ENCODE measurements at places on chromosomes 13 and 19.
A peak's percentile ranks its signal among the peaks of the same experiment; 100 is the strongest.

DNA sequence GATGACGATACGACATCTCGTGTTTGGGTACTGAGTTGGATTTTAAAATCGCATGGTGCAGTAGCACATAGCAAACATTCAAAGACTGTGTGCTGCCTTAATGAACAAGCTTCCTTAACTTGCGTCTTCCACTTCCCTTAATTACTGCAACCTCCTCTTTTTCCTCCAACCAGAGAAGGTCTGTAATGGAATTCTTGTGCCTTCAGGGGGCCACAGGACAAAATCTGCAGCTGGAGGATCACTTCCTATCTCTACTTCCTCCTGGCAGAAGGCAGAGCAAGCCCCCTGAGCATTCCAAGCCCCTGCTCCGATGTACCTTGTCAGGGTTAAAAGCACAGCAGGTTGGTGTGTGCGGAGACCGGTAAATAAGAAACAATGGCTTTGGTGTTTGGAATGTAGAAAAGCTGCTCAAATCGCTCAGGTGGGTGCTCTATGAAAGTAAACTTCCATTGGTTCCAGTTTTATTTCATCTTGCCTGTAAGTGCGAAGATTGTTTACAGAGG lies 151.3 kb upstream of the UQCRFS1 start:
- DNase-seq, result no peak

GRCh38 chr19:39407660-39408391 lies 1.2 kb downstream of the ZFP36 start:
- no peak for DNase-seq

GRCh38 chr13:91540158-91540736 lies 141.8 kb downstream of the GPC5 start:
- no peak for DNase-seq

DNA sequence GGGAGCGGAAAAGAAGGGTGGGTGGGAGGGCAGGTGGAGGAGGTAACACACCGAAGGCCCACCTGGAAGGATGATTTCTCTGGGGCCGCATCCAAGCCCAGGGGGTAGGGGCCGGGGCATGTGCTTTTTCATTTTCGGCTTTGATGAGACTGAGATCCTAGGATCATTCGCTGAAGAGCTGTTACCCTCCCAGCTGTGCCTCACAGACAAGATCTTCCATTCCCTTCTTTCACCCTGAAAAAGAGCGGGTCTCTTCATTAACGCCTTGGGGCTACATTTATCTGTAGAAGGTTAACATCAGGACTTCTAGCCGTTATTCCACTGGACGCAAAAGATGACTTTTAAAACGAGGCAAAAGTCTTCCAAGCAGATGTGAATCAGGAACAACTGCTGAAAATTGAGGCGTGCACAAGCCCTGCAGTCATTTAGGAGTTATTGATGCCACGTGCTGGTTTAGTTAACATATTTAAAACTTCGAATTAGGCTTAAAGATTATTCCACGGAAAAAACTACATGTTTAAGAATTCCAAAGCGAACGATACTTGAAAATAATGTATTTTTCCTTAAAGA lies 1.1 kb downstream of the LMO7 start:
- no peak for DNase-seq

- no peak for DNase-seq
These were observed 20.2 kb downstream of the AP1M1 start for GRCh38 chr19:16217716-16218451.

DNA sequence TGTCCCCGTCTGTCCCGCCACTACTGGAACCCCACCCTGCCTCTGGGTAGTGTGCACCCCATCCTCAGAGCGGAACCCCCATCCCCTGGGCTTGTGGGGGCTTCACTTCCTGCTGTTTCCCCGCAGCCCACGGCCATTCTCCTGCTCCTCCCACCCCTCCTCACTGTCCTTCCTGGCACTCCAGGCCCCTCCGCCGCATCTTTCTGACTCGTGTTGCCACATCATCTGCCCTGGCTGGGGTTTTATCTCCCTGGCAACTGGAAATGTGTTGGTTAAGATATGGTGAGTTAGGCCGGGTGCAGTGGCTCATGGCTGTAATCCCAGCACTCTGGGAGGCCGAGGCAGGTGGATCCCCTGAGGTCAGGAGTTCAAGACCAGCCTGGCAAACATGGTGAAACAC lies 37.3 kb downstream of the KDM4B start:
- DNase-seq, result no peak

- DNase-seq, result peak; percentile 58
These were observed 1.5 kb upstream of the CEACAM5 start for GRCh38 chr19:41706741-41707501.

GRCh38 chr13:114010401-114011101 lies 36.7 kb upstream of the C13orf46 start:
- DNase-seq, result no peak

- no peak for DNase-seq
These were observed 840 bp upstream of the CCNA1 start for GRCh38 chr13:36431204-36432105.
